ENCODE measurements at places on chromosomes 13 and 19.
A peak's percentile ranks its signal among the peaks of the same experiment; 100 is the strongest.

DNA sequence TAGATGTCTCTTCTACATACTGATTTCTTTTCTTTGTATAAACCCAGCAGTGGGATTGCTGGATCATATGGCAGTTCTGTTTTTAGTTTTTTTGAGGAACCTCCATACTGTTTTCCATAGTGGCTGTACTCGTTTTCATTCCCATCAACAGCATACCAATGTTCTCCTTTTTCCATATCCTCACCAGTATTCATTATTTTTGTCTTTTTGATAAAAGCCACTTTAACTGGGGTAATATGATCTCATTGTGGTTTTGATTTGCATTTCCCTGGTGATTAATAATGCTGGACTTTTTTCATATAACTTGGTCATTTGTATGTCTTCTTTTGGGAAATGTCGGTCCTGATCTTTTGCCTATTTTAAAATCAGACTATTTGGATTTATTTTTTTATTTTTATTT, 108.5 kb downstream of the PAN3 start:
- no peak for DNase-seq

DNA sequence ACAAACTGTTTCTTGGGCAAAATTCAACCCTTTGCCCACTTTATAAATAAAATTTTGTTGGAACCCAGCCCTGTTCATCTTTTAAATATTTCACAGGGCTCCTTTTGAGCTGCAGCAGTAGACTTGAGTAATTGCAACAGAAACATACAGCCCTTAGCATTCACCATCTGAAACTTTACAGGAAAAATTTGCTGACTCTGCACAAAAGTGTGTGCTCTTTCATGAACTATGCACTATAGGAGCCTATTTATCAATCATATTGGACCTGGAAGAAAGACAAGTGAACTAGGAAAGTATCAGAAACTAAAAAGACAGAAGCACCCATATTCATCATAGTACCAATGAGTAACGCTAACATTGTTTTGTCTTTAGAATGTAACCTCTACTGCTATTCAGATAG, 406.9 kb upstream of the SLC10A2 start:
- DNase-seq = no peak

DNA sequence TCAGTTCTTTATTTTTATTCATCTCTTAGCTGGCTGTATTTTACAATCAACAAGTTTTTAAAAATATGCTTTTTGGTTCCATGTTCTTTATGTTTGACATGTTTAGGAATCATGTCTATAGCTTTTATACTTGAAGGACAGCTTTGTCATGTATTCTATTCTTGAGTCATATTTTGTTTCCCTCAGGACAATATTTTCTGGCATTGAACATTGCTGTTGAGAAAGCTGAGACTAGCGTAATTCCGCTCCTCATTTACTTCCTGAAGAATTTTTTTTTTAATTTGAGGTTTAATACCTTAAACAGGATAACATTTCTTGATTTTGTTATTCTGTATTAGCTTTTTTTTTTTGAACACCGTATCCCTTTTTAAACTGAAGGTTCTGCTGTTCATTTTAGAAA, 53.2 kb downstream of the RB1 start:
- DNase-seq = no peak

DNA sequence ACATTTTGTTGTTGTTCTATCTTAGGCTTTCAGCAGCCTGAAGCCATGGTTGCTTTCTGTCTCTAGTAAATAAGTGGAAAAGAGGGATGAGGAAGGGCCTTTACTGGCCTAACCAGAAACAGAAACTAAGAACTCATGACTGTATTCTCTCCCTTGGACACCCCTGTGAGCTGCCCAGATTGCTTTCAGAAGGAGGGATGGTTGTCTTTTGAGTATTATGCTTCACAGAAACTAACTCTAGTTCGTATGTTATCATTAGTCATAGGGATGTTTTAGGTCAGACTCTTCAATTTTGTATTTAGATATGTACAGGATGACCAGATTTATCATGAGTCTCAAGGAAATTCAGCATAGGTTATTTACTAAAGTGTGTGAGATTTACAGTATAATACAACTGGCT, 17.5 kb downstream of the BORA start:
- no peak for DNase-seq

- DNase-seq = peak; percentile 50
Observed at GRCh38 chr19:48290401-48290770, 20.5 kb downstream of the ZNF114 start.

All from HCEC 1CT (cell line).